ENCODE measurements at places on chromosomes 1 and 21.

GRCh38 chr1:110631836-110632620, 25.9 kb upstream of the KCNA2 start:
- no peak for DNase-seq

DNA sequence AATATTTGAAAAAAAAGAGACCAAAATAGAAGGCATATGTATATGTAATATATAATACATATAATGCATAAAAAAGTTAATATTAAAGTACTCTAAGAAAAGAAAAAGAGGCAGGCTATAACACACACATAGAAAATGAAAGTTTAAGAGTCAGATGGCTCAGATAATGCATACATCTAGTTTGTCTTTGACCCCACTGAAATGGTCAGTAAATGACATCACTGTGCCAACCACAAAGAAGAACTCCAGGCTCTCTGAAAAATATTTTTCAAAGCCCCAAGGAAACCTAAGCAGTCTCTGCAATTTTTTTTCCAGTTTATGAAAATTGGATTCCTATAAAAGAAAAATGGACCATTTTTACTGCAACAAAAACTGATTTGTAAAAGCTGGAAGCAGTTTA, 55.4 kb upstream of the SCYL3 start:
- no peak for DNase-seq

- peak; percentile 70 for DNase-seq
Observed at GRCh38 chr1:205227584-205228013, at the start of gene TMCC2. TMCC2 (plus strand) TSS chr1:205227946; CDS start chr1:205228565, 619 bp downstream.

DNA sequence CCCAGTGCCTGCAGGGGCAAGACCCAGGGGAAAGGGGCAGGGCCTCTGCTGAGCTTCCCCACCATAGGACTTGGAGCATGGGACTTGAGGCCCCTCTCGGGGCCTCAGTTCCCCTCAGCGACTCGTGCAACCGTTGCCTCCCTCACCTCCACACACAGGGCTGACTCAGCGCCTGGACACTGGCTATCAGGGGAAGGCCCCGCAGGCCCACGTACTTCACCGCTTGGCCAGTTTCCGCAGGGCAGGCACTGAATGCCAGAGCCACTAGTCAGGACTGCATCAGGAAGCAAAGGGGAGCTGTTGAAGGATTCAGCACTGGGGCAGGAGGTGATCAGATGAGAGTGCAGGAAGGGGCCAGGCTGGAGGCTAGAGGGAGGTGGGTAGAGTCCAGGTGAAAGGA, 15.5 kb upstream of the FAM131C start:
- DNase-seq: no peak

- DNase-seq: no peak
Observed at GRCh38 chr1:14994148-14994547, 159.4 kb upstream of the TMEM51 start.

GRCh38 chr1:42176902-42177519, 12.5 kb upstream of the GUCA2A start:
- DNase-seq: no peak

DNA sequence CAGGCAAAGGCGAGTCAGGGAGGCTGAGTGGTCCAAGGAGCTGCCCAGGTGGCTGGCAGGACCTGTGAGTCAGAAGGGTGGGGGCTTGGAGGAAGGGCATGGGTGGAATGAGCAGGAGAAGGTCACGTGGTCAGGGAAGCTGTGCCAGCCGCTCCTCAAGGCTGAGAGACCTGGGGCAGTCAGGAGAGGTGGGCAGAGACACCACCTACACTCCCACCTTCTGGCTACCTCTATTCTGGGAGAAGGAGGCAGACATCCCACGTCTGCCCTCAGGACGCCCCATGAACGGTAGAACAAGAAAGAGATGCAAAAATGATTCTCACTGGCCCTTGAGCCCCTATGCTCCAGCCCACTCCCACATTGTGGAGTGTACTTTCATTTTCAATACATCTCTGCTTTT, 151.8 kb upstream of the RAB4A start:
- no peak for DNase-seq

- DNase-seq: no peak
Observed at GRCh38 chr1:97451944-97452343, 468.9 kb downstream of the DPYD start.

DNA sequence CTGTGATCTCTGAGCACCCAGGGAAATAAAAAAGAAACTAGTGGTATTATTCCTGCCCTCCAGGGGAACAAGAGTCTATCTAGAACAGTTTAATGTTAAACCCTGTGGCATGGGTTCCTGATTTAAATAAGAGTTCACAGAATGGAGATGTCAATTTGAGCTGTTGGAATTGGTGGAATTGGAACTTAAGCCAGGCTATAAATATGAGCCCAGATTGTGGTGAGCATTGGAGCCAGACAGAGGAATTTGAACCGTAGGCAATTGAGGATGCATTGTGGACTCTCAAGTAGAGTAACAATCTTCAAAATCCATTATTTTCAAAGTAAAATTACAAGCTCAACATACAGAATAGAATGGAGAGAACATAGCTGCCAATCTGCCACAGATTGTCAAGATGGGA, 98.2 kb downstream of the NEK7 start:
- no peak for DNase-seq

DNA sequence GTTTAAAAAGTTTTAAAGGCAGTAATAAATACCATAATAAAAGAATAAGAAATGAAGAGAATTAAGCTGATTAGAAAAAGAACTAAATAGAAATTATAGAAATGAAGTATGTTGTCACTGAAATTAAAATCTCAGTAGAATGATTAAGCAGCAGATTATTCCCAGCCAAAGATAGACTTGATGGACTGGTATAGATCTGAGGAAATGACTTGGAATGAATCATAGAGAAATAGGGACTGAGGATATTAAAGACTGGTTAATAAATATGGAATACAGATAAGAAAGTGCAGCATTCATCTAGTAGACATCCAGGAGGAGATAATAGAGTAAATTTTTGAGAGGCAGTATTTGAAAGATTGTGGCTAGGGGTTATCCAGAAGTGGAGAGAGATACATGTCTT, 28.7 kb downstream of the MARK1 start:
- DNase-seq: no peak

GRCh38 chr21:31596055-31596454, 63.4 kb upstream of the SOD1 start:
- no peak for DNase-seq

DNA sequence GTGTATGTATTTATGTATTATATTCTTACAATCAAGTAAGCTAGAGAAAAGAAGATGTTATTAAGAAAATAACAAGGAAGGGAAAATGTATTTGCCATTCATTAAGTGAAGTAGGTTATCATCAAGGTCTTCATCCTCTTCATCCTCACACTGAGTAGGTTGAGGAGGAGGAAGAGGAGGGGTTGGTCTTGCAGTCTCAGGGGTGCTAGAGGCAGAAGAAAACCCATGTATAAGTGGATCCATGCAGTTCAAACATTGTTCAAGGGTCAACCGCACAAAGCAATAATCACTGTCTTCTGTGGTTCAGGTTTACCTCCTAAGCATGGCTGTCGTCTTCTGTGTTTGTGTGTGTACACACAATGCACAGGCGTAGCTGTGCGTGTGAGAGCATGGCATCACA, 16.9 kb downstream of the URB2 start:
- no peak for DNase-seq

GRCh38 chr1:111819566-111820263, 64.0 kb downstream of the DDX20 start:
- DNase-seq: no peak

- no peak for DNase-seq
Observed at GRCh38 chr1:240312872-240313271, 221.2 kb downstream of the FMN2 start.

DNA sequence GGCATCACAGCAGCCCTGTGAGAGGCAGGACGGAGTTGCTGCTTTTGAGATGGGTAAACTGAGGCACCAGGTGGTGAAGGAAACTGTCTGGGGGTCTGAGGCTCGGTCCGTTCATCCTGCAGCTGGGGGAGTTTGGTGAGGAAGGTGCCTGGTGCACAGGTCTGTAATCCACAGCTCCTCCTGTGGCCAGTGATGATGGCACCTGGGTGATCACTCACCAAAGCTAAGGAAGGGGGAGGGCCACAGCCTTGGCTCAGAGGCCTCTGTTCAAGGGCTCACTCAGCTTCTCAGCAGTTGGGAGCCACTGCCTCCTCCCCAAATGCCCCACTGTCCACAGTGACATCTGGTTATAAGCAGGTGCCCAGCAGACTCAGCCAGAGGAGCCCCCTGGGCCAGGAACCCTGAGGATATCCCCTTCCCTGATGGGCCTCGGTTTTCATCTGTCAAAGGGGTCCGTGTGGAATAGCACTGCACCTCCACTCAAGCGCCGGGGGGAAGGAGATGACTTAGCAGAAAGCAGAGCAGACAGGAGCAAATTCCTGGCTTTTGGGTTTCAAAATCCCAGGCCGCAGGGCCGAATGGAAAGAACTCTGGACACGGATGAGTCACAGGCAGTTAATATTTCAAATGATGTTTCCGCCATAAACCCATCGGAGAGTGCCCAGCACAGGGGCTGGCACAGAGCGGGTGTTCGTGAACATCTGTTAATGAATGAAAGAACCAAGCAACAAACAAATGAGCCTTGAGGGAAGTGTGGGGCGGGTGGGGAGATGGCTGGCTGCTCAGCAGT, 82.8 kb downstream of the DMRTB1 start:
- DNase-seq: no peak

GRCh38 chr1:62530516-62531154, 66.7 kb upstream of the ANGPTL3 start:
- no peak for DNase-seq

DNA sequence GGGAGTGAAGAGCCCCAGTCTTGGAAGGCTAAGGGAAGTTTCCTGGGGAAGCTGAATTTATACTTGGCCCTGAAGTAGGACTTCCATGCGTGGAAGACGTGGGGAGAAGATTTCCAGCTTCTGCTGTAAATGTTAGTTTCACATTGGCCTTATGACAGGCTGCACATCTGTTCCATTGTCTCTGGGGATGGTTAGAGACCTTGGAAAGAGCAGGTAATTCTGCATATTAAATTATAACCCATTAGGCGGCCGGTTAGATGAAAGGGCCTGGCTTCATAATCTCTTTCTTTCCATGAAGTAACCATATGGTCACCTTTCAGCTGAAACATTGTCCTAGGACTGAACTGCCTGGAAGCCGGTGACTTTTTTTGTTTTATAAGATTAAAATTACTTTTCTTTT, 37.5 kb downstream of the DPT start:
- DNase-seq: no peak

- no peak for DNase-seq
Observed at GRCh38 chr1:233655301-233655740, 41.4 kb downstream of the KCNK1 start.

DNA sequence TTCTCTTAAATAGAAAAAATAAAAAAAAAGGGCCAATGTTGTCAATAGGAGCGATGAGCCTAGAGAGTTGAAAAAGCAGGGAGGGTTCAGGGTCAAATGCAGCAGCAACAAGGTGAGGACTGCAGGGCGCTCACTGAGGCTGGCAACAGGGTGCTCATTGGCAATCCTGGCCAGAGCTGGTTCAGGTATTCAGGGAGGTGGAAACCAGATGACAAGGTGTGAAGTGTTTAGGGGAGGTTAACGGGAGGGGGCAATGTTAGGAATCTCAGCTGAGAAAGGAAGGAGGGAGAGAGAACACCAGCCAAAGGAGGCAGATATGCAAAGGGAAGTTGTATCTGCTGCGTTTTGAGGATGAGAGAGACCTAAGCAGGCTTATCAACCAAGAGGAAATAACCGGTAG, 129.8 kb upstream of the DAB1 start:
- no peak for DNase-seq

- DNase-seq: no peak
Observed at GRCh38 chr1:179121159-179121938, 39.5 kb downstream of the TOR3A start.

DNA sequence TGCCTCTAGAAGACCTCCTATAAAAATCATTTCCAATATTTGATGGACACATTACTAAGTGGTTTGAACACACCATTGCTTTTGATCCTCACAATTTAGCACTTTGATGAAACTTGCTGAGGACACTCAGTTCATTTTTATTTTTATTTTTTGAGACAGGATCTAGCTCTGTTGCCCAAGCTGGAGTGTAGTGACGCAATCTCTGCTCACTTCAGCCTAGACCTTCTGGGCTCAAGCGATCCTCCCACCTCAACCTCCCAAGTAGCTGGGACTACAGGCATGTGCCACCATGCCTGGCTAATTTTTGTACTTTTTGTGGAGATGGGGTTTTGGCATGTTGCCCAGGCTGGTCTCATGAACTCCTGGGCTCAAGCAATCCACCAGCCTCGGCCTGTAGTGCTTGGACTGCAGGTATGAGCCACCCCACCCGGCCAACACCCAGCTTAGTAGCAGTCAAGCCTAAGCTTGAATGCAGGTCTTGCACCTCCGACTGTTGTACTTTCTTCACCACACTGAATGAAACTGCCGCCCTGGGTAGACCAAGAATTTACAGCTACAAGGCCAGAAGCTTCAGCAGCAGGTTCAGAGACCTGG, 24.8 kb upstream of the ATP2B4 start:
- DNase-seq: no peak

GRCh38 chr21:37432710-37433455, 66.3 kb downstream of the DYRK1A start:
- no peak for DNase-seq

GRCh38 chr1:40808909-40809308, 25.3 kb downstream of the KCNQ4 start:
- no peak for DNase-seq

DNA sequence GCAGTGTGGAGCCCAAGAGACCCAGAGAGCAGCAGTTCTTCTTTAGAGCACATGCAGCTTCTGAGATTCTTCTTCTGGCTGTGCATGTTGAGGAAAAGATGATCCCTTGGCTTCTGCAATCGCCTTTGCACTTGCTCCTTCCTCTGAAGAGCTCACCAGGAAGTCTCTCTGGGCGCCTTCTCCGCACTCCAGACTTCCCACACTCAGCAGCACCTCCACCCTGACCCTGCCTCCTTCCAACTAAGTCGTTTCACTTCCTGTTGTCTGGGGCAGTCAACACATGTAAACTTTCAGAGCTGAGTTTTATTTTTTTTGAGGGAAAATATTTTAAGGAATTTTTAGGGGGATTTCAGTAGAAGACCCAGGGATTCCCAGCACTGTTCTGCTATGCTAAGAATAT, 73.4 kb upstream of the F3 start:
- no peak for DNase-seq

GRCh38 chr1:24045771-24046170, 65.6 kb upstream of the SRSF10 start:
- DNase-seq: no peak

DNA sequence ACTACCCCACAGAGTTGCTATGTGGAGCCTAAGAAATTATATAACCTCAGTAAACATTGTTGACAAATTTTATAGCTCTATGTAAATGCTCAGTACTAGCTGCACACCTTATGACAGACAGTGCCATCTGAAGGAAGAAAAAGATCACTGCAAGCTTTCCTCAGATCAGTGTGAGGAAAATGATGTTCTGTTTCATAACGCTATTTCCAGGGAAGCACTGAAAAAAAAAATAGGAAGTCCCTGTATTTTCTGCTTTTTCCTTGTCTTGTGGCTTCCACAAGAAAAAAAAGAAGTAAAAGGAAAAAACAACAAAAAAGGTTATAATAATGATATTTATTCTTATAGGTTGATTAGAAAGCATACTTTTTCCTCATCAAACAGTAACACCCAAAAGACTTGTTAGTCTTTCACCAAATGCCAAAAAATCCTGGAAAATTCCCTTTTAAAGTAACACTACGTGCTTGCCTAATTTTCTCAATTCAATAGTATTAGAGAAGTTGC, 23.2 kb downstream of the LYST start:
- DNase-seq: no peak

- no peak for DNase-seq
Observed at GRCh38 chr1:228156941-228157728, 7.4 kb downstream of the GJC2 start.

Data from stimulated activated CD8-positive, alpha-beta memory T cell treated with anti-CD3 and anti-CD28 coated beads, Interleukin-7, amount 100 ng/mL, for 1 hour (primary cell).